ENCODE measurements at places on chromosomes 12 and 14.

DNA sequence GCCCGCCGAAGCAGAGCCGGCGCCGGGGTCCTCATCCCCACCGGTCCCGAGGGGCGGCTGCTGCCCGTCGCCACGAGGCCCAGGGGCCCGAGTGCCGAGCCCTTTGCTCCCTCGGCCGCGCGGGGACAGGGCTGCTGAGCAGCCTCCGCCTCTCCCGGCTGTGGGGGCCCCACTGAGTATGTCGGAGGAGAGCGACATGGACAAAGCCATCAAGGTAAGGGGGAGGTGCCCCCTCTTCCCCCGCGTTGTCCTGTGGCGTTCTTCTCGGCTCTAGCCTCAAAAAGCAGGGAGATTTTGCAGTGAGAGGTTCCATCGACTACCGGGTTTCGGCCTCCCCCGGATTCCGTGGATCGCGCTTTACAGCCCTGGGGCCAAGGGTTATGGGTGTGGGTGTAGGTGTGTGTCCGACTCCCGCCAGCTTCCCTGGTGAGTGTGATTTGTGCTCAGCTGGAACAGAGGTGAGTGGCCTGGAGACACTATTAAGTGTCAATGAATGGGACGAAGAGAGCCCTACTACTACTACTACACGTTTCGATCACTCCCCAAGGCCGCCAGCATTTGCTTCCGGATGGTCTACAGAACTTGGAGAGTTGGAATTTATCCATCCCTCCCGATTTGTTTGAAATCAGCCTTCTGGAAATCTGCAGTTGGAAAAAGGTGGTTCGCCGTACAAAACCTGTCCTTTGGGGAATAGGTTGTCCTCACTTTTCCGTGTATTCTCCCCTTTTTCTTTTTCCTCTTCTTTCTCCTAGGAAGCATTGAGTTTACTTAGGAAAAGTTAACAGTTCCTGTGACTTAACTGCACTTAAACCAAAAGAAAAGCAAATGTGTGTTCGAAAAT is 748 bp downstream of the MAPKAPK5 start:
- DNase-seq = peak; percentile 8

GRCh38 chr14:97523936-97524335 is 726.8 kb downstream of the VRK1 start:
- peak; percentile 8 for DNase-seq

- no peak for DNase-seq
These were observed 194.4 kb upstream of the BCL2L14 start for GRCh38 chr12:11876307-11876706.

GRCh38 chr12:26000898-26001297 is 42.4 kb downstream of the RASSF8 start:
- DNase-seq = no peak

DNA sequence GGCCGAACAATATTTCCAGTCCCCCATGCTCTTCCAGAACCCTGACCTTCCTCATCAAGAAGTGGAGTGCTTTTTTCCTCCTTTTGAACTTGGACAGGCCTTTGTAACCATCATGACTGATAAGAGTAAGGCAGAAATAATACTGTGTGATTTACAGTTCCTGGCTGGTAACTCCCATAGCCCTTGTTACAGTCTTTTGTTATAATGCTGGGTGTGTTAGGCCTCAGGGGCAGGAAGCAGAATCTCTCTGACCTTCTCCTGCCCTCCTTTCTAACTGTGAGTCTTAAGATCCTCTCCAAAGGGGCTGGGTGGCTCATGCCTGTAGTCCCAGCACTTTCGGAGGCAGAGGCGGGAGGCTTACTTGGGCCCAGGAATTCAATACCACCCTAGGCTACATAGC is 59.5 kb downstream of the BCAT1 start:
- no peak for DNase-seq

Measured in fibroblast of skin of back (primary cell).